ENCODE measurements at places on chromosomes 7 and 10.

GRCh38 chr10:121570315-121570714 lies 27.9 kb downstream of the FGFR2 start:
- DNase-seq: no peak

GRCh38 chr10:26960308-26960707 lies 99.5 kb upstream of the ABI1 start:
- no peak for DNase-seq

GRCh38 chr10:99975942-99976809 lies 33.6 kb downstream of the DNMBP start:
- peak; percentile 43 for DNase-seq

- DNase-seq: no peak
These were observed 6.1 kb downstream of the ZNF277 start for GRCh38 chr7:112212571-112212970.

DNA sequence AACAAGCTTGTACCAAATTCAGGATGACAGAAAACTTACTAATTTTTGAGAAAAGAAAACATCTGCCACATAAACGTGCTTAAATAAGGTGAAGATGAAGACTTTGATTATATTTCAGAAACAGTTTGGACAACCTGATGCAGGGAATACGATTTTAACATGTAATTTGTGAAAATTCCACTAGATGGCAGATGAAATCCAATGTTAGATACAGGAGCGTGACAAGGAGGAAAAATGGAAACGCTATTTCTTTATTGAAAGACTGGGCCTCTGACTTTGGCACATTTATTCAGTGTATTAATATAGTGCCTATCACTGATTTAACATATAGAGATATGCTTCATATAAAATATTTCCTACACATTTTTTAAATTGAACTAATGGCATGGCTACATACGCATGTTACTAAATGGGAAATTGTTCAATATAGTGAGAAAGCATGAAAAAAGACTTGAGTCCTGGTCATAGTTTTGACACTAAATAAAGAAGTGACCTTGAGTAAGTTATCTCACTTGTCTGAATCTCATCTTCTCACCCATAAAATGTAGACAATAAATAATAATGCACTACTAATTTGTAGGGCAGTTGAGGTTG lies 60.7 kb downstream of the CD36 start:
- peak; percentile 61 for DNase-seq

DNA sequence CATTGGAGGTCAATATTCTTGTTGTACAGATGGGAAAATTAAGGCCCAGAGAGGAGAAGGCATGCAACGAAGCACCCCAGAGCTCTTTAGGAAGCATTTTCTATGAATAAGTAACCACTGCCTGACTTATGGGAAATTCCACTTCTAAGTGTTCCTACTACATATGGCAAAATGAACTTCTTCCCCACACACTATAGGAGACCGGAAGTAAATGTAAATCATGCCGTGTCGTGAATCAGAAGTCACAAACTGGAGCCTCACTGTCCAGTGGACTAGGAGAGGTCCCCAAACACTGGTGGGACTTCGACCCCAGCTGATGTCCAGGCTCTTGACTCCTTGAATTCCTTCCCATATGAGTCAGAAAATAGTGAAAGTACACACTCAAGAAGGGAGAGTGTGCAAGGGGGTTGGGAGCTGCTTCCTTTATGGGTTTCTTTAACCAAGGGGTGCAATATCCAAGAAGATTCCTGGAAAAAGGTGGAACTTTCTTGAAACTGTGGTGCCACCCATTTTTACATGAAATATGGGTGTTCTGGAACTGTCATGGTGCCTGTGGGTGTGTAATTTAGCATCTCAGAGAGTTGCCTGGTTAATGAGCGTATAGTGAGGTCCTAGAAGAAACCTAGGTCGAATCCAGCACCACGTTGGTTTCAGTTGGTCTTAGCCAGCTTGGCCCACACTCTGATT lies 6.7 kb downstream of the RASSF4 start:
- DNase-seq: no peak

GRCh38 chr10:3395041-3395440 lies 222.5 kb upstream of the PITRM1 start:
- DNase-seq: no peak

- no peak for DNase-seq
These were observed 527.4 kb upstream of the VSTM2A start for GRCh38 chr7:54014765-54015164.

DNA sequence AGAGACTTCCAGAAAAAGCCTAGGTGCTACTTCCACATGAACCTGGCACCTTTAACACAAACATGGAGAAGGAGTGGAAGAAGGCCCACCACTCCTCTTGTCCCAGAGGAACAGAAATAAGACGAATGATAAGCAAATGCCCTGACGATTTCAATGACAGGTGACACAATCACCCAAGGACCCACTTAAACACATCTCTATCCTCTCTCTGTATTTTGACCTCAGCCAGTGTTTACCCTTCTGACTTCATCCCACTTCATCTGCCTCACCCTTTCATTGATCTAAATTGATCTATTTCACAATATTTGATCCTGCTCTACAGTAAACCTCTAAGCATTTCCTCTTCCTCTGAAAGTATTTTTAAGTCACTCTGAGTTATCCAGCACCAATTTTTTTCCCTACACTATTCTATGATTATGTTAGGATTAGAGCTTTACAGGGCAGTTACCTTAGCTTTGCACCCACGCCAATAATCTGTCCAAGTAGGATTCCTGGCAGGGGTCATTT lies 9.1 kb downstream of the GOT1 start:
- DNase-seq: no peak

- DNase-seq: peak; percentile 40
These were observed 29.1 kb upstream of the LBX1 start for GRCh38 chr10:101258179-101258885.

GRCh38 chr10:46546591-46547540 lies 9.6 kb downstream of the GPRIN2 start:
- peak; percentile 73 for DNase-seq

- no peak for DNase-seq
These were observed 59.5 kb downstream of the AGK start for GRCh38 chr7:141610671-141611070.

DNA sequence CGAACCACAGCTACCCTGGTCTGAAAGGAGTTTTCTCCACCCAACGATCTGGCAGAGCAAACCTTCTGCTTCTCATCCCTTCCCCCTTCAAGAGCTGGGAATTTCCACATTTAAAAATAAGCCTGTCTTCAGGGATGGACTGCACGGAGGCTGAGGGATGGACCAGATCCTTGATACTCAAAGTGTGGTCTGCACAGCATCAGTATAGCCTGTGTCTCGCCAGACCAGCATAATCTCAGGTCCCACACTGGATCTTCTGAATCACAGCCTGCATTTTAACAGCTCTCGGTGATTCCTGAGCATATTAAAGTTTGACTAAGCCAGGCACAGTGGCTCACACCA lies 7.1 kb downstream of the KCNMA1 start:
- no peak for DNase-seq

- no peak for DNase-seq
These were observed 417.9 kb downstream of the RPS24 start for GRCh38 chr10:78451592-78451991.

DNA sequence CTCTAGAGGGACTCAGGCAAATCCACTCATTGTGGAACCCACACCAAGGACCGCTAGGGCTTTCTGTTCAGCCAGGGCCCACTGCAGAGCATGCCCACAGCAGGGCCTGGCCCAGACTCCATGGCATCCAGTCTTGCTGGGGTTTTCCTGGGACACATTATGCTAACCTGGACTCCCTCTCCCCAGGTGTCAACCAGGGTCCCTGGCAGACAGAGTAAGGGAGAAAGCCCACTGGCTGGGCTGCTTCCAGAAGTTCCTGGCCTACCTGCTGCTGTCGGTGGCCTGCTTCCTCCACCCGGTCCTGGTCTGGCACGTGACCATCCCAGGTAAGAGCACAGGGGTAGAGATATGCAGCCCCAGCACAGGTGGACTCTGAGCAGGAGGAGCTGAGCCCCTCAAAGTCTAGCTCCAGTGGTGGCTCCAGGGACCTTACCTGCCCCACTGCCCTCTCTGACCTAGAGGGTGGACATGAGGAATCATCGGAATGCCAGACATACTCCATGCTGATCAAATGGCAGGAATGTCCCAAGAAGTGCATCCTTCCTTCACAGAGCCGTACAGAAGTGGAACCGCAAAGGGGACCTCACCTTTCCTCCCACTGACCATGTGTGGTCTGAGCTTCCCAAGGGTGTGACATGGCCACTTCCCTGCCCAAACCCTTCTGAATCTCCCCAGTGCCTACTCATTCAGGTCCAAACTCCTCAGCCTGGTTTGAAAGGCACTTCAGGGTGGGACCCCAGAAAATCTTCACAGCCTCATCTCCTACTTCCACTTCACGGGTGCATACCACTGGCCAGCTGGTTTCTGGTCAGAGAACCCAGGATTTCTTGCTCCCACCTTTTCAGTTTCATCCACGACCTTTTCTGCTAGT lies 22.5 kb downstream of the TMEM72 start:
- no peak for DNase-seq

DNA sequence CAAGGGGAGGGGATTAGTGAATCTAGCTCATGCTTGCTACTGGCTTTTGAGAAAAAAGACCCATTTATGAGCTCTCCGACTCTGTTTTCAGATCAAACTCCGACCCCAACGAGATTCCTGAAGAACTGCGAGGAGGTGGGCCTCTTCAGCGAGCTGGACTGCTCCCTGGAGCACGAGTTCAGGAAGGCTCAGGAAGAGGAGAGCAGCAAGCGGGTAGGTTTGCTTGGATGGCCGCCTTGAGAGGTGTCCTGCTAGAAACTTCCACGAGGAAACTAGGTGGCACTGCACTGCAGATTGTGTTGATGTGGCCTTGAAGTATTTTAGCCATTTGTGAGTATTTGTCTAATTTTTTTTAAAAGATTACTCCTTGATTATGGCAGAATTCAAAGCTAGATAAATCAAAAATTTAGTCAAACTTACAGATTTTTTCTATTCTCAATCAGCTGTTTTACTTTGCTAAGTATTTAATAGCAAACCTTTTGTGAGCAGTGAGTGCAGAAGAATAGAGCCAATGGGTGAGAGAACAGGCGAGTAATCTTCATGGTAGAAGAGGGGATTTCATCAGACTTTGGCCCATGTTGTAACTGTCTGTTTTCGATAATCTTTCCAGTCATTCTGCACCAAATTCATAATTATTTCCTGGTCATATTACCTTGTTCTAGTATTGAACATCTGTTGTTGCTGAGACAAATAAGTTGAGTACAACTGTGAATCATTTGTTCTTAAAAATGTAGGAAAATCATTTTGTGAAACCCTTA lies 95.4 kb downstream of the CREB5 start:
- no peak for DNase-seq

DNA sequence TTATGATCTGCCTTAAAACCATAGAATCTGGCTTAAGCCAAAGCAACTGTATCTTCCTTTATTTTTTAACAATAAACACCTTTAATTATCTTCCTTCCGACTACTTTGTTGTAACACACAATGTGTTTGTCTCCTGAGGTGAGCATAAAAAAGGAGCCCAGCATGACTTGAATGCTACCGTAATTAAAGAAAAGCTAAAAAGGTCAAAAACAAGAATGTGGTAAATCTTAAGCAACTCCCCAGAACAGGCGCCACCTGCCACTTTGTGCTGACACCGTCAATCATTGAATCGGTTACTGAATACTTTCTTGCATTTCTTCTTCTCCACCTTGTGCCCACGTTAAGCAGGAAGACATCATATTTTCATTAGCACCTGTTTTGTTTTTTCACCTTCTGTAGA lies 569.9 kb upstream of the C7orf33 start:
- DNase-seq: no peak

- peak; percentile 2 for DNase-seq
These were observed 234.7 kb downstream of the GFRA1 start for GRCh38 chr10:116038259-116038658.

GRCh38 chr10:60351191-60351853 lies 38.4 kb downstream of the ANK3 start:
- no peak for DNase-seq

DNA sequence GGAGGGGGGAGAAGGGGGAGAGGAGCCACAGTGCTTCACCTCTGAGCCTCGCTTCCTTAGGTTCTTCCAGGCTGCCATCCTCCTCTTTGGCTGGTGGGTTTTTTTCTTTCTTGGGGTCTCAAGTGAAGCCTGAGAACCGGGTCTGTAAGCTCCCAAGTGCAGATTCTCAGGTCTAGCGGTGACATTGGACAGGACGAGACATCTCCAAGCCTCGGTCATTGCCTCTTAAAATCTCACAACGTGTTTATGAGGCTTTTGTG lies 817 bp upstream of the IL15RA start:
- no peak for DNase-seq

- DNase-seq: peak; percentile 75
These were observed 39.1 kb downstream of the VOPP1 start for GRCh38 chr7:55533050-55533728.

DNA sequence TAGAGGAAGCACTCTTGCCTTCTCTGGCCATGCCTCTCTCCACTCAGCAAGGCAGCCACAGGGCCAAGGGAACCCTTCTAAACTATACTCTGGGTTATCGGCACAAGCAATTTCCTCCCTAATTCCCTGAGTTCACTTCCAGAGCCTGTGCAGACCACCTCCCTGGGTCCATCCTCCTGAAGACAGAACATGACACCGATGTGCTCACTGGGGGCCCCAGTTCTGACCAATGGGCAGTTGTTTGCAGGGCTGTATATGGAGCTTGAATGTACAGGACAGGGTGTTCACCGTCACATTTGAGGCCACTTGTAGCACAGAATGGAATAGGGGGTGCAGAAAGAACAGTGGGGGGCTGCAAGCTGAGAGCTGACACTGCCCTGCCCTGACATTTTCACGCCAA lies 77.7 kb downstream of the TFEC start:
- DNase-seq: no peak

DNA sequence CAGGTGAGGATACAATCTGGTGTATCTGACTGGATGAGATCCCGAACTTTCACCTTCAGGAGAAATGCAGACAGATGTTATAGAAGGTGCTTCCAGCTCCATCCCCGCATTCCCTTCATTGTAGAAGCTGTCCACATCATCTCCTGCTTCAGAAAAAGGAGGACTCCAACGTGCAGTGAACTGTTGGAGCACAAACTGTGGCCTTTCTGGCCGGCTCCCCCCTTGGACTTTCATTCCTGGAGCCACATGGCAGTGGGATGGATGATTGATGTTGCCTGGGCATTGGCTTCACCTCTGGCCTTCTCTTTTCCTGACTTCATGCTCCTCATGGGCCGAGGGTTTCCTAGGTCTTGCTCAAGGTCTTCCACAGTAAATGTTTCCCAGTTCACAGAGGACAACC lies 29.6 kb upstream of the ZNF273 start:
- DNase-seq: no peak

DNA sequence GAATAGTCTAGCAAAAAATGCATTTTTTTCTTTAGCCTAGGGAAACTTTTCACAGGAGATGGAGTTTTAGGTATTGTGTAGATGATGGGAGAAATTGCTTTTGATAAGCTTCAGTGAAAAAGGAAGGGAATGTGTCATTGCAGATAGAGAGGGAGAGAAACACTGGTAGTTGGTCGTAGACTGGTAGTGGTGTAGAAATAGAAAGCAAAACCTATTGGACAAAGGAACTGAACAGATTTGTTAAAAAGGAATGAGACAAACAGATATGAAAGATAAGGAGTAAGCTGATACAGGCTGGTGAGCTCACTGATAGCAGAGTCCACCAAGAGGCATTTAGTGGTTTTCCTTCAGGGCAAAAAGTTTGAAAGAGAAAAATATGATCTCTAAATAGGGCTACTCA lies 94.3 kb downstream of the ZEB1 start:
- DNase-seq: no peak
